ENCODE measurements at places on chromosomes 1 and 21.

GRCh38 chr1:69914976-69915765 is 290.2 kb downstream of the LRRC40 start:
- DNase-seq, result no peak

DNA sequence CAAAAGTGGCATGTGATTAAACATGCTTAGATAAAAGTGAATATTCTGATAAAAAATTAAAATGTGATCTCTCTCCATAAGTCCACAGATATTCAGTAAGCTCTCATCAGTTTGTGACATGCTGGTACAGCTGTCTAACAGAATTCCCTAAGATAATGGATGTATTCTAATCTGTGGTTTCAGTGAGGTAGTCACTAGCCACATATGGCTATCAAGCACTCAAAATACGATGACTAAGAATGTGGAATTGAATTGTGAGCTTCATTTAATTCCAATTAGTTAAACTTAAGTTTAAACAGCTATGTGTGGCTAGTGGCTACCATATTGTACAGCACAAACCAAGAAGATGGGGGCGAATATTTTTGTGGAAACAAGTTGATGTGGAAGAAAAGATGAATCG is 4.1 kb upstream of the REG4 start:
- no peak for DNase-seq

DNA sequence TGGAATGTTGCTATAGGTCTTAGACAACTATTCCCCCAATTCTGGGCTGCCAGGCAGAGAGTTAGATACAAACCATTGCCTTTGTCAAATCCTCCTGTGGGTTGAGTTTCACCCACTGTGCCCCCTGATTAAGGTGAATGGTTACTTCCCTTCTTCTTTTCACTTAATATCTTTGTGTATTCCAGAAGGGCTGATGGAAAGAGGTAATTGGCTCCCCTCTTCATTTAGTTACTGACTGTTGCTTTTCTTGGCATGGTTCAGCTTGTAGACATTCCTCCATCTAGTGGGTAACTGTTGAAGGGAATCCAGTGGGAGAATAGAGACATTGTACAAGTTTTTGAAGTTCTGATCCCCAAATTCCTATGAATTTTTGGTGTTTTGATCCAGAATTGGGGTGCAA is 43.8 kb upstream of the MACF1 start:
- no peak for DNase-seq

- no peak for DNase-seq
These were observed 242.0 kb downstream of the PTGER3 start for GRCh38 chr1:70805641-70806040.

GRCh38 chr1:27099135-27099586 is 55.8 kb downstream of the SLC9A1 start:
- DNase-seq, result no peak

GRCh38 chr1:247456021-247456420 is 1.9 kb downstream of the OR2B11 start:
- DNase-seq, result no peak

GRCh38 chr21:44437696-44438431 is 17.4 kb upstream of the LRRC3 start:
- peak; percentile 85 for DNase-seq

DNA sequence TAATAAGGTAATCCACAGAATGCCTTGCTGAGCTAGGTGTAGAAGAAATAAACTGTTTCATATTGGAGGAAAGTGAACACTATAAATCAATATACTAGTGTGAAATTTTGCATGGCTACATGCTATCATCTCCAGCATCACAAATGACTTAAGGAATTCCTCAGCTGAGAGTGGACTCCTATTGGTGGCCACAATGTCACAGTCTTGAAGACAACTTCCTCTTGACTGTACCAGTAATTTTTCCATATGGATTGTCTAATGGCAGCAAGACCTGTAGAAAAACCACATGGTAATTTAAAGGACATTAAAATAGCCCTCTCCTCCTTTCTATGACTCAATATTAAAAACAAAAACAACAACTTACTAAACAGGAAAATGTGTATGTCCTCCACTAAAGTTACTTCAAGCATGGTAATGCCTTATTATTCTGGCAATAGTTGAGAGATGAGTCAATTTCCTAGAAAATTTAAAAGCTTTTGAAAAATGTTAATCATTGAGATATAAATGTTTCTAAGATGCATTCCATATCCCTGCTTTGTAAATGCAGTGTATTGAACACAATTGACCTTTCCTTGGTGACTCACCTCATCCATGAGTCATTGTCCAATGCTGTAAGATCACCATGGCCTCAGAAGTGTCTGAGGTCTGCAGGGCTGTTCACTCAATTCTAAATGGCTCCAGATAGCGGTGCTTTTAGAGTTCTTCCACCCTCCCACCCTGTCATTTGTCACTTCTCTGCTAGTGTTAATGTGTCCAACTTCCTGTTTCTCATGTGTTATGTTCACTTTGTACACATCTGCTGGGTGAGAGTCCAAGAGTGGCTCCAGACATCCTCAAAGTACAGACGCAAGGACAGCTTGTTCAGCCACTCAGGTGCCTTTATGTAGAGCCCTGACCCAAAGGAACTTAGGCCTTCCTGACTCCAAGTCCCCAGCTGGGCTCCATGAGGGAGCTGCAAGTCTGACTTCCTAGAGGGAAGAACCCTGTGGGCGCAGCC is 32.8 kb upstream of the DNASE2B start:
- DNase-seq, result no peak

GRCh38 chr1:225731491-225731890 is 46.1 kb upstream of the SRP9 start:
- no peak for DNase-seq

DNA sequence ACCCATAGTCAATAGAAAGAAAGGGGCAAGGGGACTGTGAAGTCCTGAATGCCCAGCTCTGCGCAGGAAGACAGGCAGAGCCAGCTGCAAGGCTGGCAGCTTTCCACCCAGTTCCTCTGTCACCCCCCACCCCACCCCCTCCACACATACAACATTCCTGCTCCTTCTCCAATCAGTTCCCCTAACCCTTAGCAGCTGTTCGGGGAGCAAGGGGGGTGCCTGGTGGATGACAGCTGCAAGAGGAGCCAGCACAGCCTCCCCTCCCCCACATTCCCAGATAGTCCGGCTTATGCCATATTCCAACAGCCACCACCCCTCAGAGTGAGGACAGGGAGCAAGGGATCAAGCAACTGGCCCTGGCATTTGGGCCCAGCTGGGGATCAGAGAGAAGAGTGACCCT is 9.7 kb downstream of the ARHGEF2 start:
- DNase-seq, result no peak

DNA sequence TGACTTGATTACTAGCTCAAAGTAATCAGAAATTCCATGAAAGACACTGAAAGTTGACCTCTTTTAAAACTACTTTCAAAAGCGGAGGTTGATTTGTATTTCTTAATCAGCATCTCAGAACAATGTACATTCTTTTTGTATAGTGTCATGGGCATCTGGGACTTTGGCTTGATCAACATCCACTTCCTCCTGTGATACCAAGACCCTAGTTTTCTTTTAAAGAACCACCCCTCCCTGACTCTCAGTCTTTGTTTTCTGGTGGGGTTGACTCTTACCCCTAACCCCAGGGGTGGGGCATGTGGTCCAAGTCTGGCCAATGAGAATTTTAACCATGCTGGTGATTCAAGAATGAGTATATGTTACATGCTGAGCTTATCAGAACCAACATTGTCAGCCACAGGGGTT is 21.7 kb upstream of the IRF2BP2 start:
- no peak for DNase-seq

GRCh38 chr1:226838456-226838855 is 32.0 kb upstream of the PSEN2 start:
- no peak for DNase-seq

DNA sequence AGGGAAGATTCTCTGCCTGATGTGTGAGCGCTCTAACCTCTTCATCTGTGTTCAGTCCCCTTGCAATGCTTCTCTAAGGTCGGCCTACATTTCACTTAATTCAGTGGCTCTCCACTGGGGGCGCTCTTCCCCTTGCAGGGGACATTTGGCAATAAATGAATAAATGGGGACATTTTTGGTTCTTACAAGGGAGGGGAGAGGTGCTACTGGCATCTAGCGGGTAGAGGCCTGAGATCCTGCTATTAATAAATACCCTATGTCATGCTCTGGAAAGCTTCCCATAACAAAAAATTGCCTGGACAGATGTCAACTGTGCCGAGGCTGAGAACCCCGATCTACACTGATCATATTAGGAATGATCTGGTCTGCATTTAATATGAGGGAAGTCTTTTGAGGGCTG is 25.9 kb upstream of the DNAJC11 start:
- no peak for DNase-seq

DNA sequence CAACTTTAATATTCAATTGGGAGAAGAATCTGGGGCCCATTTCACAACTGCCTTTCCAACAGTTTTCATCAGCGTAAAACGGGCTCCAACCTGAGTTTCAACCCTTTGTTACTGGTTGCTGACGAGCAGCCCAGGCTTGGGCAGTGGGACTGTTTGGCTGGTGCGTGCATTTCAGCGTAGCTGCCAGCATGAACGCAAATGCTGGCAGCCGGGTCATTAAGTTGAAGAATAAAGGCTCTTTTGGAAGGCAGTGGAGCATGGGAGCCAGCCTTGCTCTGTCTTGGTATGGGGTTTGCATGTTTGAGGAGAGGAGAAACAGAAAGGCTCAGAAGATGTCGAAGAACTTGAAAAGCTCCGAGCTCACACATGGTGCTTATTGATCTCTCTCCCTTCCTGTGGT is 40.7 kb downstream of the WDR3 start:
- no peak for DNase-seq

GRCh38 chr1:248140846-248141245 is 4.1 kb upstream of the OR2M5 start:
- DNase-seq, result no peak

GRCh38 chr1:118338936-118339335 is 153.9 kb upstream of the SPAG17 start:
- no peak for DNase-seq

DNA sequence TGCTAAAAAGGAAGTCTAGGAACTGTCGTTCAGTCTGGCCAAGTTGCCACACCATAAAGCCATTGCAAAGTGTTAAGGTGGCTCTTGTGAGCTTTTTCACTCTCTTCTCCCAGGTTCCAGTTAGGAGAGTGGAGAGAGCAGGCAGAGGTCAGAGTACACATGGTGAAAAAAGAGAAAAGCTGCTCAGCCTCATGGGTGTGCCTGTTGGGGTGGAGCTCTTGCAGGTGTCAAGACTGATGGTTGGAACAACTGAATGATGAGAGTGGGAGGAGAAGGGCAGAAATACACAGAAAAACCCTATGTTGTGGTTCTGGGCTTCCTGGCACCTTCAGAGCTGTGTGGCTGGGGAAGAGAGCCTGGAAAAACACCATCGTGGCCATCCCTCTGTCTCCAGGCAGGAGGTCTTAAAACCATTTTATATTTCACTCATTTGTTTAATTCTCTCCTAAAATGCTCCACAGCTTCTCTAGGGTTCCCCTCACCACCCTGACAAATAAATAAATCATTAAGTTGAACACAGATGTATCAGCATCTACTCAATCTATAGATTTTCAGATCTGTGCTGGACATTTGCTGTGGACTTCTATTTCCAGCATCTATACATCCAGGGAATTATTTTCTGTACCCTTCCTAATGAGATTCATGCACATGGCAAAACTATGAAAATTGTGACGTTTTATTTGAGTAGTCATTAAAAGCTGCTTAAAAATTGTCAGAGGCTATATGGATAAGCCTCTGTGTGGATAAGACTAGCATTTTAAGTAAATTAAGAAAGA is 17.5 kb downstream of the UBASH3A start:
- no peak for DNase-seq

- no peak for DNase-seq
These were observed 8.1 kb downstream of the MFAP2 start for GRCh38 chr1:16972189-16972895.

DNA sequence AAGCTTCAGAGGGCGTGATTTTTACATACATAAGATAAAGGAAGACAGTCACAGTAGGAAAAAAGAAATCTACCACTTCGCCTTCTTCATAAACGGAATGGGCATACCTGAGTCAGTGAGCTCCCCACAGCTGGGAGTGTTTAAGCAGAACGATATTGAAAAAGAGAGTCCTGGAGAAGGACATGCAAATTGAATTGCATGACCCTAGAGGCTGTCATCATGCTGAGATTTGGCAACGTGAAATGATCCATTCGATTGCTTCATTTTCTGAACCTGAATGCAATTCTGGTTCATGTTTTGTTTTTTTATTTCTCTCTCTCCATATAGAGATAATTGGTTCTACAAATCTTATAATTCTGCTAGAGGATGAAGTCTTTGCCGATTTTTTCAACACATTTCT is 3.7 kb downstream of the RGSL1 start:
- no peak for DNase-seq

DNA sequence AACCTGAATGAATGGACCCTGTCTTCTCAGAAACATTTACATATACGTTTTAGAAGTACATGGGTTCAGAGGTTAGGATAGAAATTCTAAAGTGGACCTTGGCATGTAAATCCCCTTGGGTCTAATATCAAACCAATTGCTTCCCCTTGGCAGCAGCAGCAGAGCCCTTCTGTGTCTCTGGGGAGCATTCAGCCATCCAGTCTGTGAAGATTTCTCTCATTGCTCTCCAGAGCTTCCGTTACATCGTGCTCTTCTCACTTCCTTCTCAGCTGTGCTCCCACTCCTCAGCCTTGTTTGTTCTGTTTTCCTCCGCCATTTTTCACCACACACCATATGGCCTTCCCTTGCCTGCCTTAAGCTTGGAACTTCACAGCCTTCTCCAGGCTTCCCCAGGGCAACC is 61.5 kb upstream of the ATP1B1 start:
- DNase-seq, result no peak

- no peak for DNase-seq
These were observed 213.8 kb downstream of the SIPA1L2 start for GRCh38 chr1:232416026-232416568.

DNA sequence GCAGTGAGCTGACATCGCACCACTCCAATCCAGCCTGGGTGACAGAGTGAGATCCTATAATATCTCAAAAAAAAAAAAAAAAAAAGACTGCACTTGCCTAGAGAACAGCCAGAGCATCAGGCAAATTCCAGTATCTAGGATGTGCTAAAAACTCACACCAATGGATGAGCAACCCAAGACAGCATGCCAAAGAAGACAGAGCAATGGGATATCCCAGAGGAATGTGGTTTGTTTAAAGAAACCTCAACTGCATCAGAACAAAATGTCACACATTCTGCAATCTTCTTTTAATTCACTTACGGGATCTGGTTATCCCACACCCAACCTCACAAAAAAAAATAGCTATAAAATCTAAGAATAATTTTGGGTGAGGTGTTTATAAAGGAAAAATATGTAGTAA is 7.3 kb downstream of the KCNH1 start:
- DNase-seq, result no peak

DNA sequence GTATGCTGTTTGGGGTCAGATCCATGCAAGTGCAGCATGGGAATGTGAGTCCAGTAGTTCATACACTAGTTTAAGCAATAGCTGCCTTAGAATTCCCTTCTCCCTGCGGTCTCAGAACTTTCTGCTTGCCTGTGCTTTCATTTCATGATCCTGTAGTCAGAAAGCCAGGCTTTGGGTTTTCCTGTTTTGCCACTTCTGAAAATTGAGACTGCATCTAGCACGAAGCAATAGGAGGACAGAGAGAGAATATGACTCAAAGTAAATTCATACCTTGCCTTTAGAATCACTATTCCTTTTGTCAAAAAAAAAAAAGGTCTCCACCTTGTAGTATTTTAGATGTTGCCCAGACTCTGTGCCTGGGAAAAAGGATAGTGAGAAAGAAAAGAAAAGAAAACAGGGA is 161.2 kb upstream of the SNX7 start:
- no peak for DNase-seq

- DNase-seq, result no peak
These were observed 42.0 kb downstream of the RAB3B start for GRCh38 chr1:51948491-51948915.

Data from chondrocyte (in vitro differentiated cells).